ENCODE measurements at places on chromosomes 1 and 21.

DNA sequence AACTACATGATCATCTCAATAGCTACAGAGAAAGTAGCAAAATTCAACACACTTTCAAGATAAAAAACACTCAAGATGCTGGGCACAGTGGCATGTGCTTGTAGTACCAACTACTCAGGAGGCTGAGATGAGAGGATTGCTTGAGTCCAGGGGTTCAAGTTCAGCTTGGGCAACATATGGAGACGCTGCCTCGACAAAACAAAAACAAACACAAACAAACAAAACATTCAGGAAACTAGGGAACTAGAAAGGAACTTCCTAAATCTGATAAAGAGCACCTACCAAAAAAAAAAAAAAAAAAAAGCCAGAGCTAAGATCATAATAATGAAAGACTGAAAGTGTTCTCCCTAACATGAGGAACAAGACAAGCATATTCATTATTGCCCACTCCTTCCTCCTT is 22.8 kb upstream of the RNF186 start:
- no peak for DNase-seq

- no peak for DNase-seq
These were observed 817.9 kb upstream of the NEGR1 start for GRCh38 chr1:73100216-73100615.

- DNase-seq: no peak
These were observed 559.8 kb downstream of the LMO4 start for GRCh38 chr1:87888446-87888845.

DNA sequence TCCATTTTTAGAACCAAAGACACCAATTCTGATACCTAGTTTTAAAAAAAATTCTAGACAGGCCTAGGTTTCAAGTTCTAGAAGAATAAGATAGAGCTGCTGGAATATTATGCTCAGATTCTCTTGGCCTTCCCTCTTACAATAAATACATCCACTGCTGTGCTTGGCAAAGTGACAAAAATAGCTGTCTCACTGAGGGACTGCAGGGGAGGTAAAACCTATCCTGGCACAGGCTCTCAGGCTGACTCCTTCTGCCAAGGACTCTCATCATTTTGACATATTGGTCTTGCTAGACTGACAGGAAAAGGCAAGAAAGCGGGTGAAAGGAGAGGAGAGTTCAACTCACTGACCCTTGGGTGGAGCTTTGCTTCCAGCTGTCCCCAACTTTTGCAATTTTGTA is 197.0 kb upstream of the LHX8 start:
- no peak for DNase-seq

DNA sequence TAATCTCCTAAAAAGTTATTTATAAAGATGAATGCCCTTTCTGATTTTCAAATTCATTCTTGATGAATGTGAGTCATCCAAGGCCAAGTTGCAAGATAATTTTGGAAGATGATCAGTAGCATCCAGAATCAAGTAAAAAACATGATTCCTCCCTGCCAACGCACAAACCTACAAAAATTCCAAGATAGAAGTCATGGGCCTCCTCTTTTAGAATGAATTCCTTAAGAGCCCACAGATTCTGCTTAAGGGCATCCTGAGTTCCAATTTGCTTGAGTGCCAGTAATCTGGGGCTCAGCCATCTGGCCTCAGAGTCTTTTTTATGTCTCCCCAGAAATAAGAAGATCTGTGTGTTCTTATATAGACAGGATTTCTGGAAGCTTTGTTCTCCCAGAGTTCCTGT is 23.2 kb upstream of the SPATA6 start:
- no peak for DNase-seq

DNA sequence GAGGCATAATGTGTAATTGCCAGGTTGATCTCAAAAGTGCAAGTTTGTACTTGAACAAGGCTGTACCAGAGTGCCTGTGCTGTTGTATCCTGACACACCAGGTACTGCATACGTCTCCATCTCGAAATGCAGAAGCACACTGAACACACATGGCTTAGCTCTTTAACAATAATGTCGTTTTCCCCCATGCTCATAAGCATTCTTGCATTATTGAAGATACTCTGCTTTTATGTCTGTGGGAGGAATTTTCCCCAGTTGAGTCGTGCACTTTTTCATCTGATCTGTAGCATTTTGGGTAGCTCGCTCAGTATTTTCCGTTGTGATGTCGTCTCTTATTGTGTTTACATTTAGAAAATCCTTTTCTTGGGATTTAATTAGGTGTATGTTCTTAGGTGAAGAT is 98.7 kb downstream of the PCBP3 start:
- no peak for DNase-seq

DNA sequence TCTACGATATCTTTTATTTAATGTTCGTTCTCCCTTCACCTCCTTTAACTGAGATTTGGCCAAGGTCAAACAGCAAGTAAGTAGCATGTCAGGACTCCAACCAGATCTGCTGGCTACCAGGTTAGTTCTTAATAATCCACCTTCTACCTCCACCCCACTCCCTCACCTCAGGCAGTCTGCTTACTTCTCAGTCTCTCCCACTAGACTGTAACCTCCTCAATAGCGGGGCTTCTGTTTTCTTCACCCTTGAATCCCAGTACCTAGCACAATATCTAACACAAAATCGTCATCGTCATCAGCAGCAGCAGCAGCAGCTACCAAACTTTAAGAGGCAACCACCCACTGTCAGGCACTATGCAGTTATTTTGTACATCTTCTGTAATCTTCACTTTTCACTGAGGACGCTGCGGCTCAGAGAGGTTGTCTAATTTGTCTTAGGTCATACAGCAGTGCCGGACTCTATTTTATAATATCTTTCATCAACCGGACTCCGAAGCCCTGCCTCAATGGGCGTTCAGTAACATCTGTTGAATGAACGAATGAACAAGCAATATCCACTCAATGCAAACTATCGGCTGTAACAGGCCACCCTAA is 859 bp upstream of the MAGI3 start:
- no peak for DNase-seq

GRCh38 chr1:113742515-113742914 is 16.8 kb downstream of the PHTF1 start:
- DNase-seq: no peak

DNA sequence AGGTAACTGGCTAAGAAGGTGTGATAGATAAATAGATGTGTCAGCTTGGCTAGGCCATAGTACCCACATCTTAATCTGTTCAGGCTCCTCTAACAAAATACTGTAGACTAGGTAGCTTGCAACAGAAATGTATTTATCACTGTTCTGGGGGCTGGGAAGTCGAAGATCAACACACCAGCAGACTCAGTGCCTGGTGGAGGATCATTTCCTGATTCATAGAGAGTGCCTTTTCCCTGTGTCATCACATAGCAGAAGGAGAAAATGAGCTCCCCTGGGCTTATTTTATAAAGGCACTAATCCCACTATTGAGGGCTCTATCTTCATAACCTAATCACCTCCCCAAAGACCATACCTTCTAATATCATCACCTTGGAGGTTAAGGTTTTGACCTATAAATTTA is 532.7 kb upstream of the OLFM3 start:
- DNase-seq: no peak

DNA sequence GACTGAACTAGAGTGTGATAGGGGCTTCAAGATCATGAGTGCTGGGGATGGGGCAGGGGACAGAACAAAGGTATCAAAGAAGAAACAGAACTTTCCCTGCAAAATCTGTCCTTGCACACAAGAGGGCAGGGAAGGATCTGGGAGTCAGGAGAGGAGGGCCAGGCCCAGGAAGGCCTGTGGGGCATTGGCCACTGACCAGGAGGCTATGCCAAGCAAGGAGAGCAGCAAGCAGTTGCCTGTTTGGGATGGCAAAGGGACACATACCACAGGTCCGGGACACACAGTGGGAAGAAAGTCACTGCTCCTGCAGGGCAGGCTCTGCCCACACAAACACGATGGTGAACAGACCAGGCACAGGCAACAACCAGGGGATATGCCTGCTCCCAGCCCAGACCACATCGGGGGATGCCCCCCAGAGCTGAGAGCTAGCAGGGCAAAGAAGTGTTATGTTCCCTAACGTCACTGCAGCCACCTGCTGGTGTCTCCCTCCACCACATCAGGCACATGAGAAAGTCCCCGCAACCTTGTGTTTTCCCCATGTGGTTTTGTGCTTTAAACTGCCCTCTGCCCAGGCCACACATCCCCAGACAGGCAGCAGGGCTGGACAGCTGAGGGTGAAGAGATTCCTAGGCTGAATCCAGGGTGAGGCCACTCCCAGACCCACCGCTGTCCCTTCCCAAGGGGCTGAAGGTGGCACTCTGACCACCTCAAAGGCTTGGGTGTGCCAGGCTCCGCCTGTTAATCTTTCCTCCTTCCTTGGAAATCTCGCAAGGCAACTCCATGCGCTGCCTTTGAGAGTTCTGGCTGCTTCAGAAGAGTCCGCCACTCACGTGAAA is 53.6 kb downstream of the KIF21B start:
- no peak for DNase-seq

DNA sequence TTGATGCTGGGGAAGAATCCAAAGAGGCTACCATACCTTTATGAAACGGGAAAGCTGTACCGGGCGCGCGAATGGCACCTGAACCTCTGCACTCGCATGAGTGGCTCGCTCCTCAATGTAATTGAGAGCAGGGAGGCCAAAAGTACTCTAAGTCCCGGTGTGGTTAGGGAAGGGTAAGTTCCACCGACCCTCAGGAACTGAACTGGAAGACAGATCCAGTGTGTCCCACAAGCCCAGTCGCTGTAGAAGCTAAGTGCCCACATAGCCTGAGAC is 1.0 kb downstream of the GATAD2B start:
- no peak for DNase-seq

DNA sequence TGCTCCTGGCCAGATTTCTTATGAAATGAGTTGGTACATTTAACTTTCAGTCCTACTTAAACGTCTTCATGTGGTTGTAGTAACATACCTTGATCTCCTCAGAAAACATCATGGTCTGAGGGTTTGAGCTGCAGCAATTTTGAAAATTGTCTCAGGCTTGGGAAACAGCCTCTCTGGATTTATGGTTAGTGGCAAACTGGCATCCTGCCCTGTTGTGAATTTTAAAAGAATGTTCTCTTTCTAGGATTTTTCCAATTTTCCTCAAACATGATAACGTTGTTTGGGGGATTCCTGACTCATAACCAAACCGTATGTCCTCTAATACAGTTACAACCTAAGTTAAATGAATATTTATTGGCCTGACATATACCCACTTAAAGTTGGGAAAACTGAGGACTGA is 624.4 kb downstream of the LMO4 start:
- DNase-seq: no peak

GRCh38 chr1:10507111-10507879 is 32.5 kb downstream of the PEX14 start:
- DNase-seq: no peak

GRCh38 chr1:107232426-107232825 is 91.6 kb downstream of the NTNG1 start:
- no peak for DNase-seq

GRCh38 chr1:245843101-245843500 is 664.0 kb downstream of the SMYD3 start:
- DNase-seq: no peak

DNA sequence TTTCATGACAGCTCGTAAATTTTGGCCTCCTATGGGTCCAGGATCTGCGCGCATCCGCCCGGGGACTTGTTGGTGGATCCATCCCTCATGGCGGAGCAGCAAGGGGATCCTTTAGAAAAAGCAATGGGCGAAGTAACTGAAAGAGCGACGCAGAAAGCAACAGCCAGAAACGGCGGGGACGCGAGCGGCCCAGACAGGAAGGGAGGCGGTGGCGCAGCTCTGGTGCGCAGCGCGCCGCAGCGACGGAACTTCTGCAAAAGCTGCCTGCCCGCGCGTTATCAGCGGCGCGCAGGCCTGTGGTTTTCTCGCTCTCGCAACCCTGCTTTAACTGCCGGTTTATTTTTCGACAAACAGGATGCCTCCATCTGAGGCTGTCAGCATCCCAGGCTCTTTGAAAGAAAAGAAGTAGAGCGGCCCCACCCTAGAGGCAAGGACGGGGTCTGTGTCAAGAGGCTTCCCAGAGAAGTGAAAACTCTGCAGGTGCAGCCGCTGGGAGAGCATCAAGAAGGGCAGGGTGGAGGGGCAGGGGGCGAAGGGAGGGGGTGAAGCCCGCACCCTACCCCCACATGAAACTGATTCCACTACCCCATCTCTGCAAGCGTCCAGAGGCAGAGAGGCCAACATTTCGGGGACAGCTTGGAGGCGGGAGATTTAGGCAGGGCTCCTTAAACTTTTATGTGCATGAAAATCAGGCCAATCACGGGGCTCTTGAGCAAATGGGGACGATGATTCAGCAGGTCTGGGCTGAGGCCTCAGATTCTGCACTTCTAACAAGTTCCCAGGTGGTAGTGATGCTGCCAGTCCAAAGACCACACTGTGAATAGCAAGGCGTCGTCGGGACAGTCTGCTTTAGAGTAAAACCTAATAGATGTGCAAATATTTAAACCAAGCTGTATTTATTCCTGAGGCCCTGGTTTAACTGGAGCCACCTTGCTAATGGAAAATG is 22.2 kb downstream of the RUNX1 start:
- DNase-seq: no peak

GRCh38 chr1:84582802-84583587 is 8.8 kb upstream of the CTBS start:
- DNase-seq: no peak

DNA sequence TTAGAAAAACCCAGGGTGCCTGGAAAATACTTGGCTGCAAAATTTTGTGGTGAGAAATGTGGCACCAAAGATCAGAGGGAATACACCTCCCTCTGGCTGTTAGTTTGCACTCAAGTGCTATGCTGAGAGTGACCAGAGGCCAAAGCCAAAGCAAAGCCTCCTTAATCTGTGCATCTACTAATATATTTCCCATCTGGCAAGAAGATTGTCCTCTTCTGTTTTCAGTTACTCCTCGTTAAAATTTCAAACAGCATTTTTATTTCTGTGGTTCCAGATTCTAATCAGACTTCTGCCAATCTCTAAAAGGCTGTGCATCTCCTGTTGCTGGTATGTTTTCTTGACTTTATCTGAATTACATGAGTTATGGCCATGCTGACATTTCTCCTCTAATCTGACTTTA is 327.4 kb downstream of the TBX15 start:
- DNase-seq: no peak

DNA sequence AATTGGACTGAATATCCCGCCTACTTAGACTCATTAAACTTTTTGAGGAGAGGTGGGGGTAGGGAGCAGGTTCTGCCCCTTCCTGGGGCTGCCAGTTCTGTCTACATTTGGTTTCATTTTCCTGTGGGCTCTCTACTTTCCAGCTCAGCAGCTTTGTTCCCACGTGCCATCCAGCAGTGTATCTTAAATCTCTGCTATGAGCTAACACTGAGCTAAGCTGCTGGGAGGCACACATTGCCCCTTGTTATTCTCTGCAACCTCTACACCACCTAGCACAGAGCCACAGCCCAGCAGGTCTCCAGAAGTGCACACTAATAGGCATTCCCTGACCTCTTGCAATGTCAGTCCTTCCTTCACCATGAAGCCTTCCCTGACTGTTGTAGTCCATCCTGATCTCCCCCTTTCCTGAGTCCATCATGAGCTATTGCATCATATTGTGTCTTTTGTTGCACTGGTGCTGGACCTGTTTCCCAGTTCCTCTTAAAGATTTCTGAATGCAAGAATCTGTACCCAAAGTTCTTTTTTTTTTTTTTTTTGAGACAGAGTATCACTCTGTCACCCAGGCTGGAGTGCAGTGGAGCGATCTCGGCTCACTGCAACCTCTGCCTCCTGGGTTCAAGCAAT is 28.7 kb upstream of the NRDC start:
- no peak for DNase-seq

- no peak for DNase-seq
These were observed 493.0 kb upstream of the ADGRL4 start for GRCh38 chr1:79499541-79499940.

Data from renal cortex interstitium (tissue), 15 donors.